NCI-H748 treated with DMSO at 0.1 percent for 48 hours (cell line): ENCODE measurements at places on chromosomes 2 and 18.

GRCh38 chr2:121104721-121105141 lies 180.3 kb downstream of the TFCP2L1 start:
- DNase-seq: no peak

- DNase-seq: no peak
Measured at GRCh38 chr18:74861154-74861553, 263.5 kb downstream of the ZNF407 start.

- no peak for DNase-seq
Measured at GRCh38 chr18:40355726-40356125, 1599.3 kb upstream of the PIK3C3 start.

- DNase-seq: no peak
Measured at GRCh38 chr2:62309465-62310091, 113.7 kb downstream of the B3GNT2 start.

DNA sequence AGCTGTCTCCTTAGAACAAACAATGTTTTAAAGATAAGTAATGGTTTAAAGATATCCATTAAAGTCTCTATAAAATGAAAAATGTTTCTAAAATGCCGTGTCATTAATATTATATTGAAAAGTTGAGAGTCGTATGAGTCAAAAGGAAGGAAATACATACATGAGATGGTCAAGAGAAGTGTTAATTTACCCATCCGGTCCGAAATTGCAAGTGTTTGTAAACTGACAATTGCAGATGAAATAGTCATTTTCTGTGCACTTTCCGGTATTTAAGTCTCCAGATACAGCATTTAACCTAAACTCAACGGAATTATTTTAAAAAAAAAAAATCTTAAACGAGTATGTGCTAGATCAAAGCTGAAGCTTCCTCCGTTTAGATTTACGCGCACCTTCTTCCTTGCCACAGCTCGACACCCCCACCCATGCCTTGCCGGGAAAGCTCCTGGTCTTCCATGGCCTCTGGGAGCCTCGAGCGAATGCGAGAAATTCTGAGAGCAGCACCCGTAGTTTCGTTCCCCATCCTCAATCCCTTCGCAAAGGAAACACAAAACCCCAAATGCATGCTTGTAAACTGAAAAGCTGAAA lies 1.8 kb downstream of the DSC3 start:
- no peak for DNase-seq

- no peak for DNase-seq
Measured at GRCh38 chr2:127637725-127638252, 8.2 kb upstream of the GPR17 start.

GRCh38 chr2:136328207-136328795 lies 210.4 kb upstream of the CXCR4 start:
- DNase-seq: no peak

DNA sequence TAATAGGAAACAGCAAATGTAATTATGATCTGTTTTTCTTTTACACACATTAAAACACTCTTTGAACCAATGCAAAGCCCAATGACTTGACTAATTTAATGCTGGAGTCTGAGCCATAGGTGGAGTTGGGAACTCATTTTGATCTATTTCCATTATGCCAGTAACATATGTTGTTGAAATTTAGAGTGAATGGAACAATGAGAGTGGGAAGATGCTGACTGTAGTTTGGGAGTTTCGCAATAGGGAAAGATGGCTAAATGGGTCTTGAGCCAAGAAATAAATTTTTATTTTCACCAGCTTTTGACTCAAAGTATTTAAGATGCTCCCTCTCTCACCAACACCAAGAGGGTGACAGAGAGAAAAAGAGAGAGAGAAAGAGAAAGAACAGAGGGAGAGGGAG lies 246.7 kb downstream of the DLGAP1 start:
- DNase-seq: no peak

DNA sequence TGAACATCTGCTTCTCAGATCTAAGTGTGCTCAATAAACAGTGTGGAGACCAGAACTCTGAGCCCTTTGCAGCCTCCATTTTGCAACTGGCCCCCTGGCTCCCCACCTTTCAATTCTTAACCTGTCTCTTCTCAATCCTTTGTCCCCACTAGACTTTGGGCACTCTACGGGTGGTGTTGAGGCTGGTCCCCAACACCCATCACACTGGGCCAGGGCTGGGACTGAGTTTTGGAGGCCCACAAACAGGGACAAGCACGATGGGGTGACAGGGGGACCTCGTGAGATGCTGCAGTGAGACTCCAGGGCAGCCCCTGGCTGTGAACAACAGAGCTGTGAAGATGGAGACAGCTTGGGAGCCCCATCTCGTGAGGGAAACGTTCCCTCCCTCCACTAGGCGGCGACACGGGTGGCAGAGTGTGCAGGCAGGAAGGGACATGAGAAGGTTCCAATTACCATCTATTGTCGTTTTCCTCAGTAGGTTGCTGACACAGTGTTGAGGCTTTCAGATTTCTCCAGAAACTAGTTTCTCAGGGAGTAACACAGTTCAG lies 1.2 kb downstream of the ANKMY1 start:
- DNase-seq: peak; percentile 8

- DNase-seq: no peak
Measured at GRCh38 chr2:228590681-228591080, 409.2 kb upstream of the SPHKAP start.

DNA sequence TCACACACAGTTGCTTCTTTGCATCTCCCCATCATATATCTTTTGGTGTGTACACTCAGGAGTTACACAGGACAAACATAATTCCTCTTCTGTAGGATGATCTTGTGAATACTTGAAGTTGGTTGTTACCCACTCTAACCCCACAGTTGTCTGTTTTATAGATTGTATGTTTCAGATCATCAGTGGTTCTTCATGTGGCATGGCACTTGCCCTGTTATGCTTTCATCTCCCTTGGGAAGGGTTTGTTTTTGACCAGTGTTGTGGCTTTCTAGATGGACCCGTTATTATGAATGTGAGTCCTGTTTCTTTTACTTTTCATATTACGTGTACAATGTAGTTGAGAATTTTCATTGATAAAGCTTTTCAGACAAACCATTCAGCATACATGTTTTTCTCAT lies 82.0 kb downstream of the ZNF407 start:
- DNase-seq: no peak

DNA sequence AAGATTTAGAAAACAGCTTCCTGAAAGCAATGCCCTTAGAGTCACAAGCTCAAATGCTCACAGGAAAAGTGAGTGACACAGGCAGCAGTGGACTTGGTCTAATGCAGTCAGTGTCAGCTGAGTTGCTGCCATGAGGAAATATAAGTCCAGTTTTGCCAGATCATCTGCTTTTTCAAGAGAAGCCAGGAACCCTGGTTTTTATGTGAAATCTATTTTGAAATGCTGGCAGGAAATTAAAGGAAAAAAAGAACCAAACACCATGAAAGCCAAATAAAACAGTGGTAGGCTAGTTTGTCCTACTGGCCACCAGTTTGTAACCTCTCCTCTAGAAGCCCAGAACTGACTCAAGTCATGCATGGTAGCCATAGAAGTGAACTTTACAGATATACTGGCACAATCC lies 109.2 kb downstream of the THADA start:
- DNase-seq: no peak

- DNase-seq: no peak
Measured at GRCh38 chr2:3044587-3045317, 332.9 kb downstream of the EIPR1 start.

DNA sequence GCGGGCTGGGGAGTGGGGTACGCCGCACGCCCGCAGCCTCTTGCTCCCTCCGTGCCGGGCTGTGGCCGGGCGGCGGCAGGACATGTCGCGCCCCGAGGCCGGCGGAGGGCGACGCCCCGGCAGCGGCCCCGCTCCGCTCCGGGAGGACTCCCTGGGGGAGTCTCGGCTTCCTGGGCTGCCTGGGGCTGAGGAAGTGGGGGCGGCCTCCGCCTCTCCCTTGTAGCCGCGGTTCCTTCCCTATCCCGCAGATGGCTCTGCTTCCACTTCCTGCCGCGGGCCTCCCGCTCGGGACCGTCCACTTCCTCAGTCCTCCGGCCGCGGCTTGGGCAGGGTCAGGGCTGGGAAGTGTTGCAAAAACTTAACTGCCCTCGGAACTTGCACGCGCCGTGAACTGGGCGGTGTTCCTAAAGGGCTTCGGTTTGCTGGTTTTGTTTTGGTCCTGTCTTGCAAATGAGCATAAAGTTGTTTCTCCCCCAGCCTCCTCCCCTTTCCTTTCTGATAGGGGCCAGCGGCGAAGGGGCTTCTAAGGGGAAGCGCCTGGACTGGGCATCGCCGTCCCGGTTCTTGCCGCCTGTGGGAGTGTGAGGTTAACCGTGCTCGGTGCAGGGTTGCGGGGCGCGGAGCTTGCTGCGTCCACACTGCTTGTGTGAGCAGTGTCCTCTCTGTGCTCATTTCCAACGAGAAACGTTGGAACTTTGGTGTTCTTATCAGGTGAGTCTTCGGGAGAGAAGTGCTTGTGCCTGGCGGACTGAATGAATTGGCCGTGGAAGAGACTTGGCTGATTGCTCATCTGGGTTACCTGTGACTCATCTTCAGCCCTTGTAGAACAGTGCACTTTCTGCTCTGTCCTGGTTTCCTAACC lies 600 bp downstream of the RALB start:
- DNase-seq: no peak

- DNase-seq: no peak
Measured at GRCh38 chr2:37917281-37918228, 7.5 kb upstream of the RMDN2 start.

GRCh38 chr2:176769021-176769420 lies 443.6 kb upstream of the HNRNPA3 start:
- DNase-seq: no peak

GRCh38 chr2:860259-860855 lies 90.3 kb upstream of the SNTG2 start:
- no peak for DNase-seq

GRCh38 chr2:76075126-76075525 lies 364.4 kb upstream of the GCFC2 start:
- DNase-seq: no peak

DNA sequence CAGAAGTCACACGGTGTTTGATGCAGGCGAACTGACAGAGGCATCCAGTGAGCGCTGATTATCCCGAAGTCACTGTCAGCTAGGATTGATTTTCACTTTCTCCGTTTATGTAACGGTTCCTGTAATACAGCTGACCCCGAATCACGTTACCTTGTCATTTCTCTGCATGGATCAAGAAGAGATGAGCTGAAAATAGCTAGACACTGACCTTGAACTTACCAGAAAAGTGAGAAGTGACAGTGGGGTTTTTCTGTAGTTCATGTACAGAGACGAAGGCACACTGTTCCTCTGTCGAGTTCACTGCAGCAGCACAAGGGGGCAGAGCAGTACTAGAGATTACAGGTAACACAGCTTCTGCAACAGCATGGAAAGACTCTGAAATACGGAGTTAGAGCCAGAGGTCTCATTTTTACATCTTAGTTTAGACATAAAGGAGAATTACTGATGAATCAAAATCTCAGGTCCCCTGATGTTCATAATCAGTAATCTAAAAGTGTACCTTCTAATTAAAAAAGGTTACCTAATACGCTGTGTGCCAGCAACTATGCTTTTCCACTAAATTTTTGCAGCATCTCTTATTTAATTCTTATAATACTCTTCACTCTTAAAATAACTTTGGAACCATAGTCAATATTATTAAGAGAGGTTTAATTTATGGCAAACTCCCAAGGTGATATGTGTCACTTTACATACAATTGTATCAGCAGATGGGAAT lies 33.1 kb downstream of the ARHGAP15 start:
- DNase-seq: peak; percentile 65

GRCh38 chr2:202187570-202187969 lies 50.8 kb downstream of the SUMO1 start:
- DNase-seq: no peak

GRCh38 chr2:109372171-109372568 lies 241.6 kb downstream of the SEPTIN10 start:
- DNase-seq: no peak

GRCh38 chr18:74524097-74524496 lies 10.2 kb upstream of the CNDP1 start:
- DNase-seq: no peak

GRCh38 chr2:14717131-14717530 lies 84.6 kb downstream of the LRATD1 start:
- no peak for DNase-seq

GRCh38 chr2:218430721-218431120 lies 11.8 kb downstream of the VIL1 start:
- no peak for DNase-seq

DNA sequence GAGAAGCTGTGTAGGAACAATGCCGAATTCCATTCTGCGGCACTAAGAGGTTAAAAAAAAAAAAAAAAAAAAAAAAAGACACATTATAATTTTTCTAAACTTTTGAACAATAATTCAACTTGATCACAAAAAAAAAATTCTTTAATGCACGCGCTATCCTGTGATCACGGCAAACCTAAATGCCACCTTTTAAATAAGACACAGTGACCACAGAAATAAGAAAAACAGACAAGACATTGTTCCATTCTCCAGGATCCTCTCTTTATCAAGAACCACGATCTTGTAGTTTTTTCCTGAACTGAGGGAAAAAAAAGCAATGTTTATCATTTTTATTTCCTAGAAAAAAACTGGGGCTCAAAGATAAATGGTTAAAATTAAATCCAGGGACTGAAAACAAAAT lies 9.4 kb downstream of the SUCLG1 start:
- DNase-seq: no peak

DNA sequence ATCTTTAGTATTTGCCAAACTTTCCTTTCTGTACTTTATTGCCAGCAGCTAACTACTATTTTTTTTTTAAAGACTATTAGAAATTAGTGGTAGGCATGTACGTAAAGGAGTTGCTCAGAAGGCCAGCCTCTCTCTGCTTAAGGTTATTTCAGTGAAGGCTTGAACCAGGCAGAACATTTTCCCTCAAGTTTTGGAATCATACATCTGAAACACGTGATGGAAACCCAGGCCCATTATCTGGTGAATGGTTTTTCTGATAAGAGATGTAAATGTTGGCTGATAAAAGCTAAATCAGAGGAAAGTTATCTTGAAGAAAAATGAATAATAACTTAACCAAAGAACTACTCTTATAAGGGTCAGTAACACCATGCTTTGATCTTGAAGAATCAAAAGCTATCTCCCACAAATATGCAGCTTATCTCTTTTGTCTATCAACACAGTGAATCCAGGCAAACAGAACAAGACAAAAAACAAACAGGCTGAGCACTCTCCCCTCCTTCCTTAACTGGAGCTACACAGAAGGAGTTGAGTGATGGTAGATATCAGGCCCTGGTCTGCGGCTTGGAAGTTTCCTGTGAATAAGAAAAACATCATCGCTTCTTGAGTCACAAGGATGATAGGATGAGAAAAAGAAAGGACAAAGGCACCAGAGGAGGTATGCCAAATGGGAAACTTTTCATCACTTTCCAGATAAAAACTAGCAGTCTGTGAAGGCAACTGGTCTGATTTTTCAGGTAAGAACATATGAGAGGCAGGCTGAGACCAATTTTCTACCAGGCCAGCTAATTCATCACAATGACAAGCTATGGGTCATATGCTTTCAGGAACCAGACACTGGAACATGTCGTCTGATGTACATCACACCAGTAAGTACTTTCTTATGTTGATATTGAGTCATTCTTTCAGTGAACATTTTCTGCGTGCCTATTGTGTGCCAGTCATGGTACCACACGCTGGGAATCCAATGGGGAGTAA lies 88.4 kb upstream of the STK17B start:
- no peak for DNase-seq

DNA sequence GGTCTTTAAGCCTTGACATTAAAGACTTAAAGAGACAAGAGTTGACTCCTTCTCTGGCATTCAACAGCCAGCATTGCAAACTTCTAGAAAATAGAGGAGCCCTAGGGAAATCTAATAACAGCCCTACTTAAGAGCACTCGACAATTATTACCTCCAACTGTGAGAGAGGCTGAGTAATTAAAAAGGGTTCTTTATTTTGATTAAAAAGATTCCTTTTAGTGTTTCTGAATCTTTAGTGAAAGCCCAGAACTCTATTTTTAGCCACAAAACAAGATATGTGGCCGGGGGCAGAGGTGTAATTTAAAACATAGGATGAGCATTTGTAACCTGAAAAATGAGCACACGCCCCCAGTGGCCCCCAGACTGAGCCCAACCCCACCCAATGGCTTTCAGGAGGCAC lies 222.3 kb downstream of the SMAD2 start:
- no peak for DNase-seq
